ENCODE measurements at places on chromosomes 2 and 18.

- DNase-seq = no peak
These were observed 791.4 kb upstream of the FANCL start for GRCh38 chr2:59032499-59032898.

- DNase-seq = no peak
These were observed 21.6 kb downstream of the CRIM1 start for GRCh38 chr2:36376992-36377738.

DNA sequence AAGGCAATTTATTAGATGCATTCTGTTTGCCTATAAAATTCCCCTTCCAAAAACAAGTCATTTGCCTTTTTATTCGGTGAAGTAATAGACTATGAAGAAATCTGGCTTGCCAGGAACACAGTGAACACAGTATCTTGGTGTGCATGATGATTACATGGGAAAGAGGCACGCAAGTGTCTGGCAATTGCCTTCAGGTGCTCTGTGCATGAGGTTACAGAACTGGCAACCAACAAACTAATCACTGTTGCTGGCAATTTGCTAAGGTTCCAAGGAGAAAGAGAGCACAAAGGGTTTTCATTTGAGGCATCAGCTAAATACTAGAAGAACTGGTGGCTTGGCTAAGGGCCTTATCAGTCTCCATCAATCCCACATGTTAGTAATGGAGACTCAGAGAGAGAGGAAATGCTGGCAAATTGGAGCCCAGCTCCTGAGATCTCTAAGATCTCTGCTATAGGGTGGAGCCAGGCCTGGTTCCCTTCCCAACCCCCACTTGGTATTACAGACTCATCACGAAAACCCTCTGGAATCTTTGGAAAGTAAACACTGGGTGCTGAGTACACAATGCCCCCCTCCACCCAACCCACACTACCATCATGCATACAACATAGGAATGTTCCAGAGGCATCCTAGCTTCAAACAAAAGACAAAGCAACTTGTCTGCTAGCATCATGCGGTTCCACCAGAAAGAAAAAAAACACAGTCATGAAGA is 10.4 kb downstream of the RNF152 start:
- no peak for DNase-seq

DNA sequence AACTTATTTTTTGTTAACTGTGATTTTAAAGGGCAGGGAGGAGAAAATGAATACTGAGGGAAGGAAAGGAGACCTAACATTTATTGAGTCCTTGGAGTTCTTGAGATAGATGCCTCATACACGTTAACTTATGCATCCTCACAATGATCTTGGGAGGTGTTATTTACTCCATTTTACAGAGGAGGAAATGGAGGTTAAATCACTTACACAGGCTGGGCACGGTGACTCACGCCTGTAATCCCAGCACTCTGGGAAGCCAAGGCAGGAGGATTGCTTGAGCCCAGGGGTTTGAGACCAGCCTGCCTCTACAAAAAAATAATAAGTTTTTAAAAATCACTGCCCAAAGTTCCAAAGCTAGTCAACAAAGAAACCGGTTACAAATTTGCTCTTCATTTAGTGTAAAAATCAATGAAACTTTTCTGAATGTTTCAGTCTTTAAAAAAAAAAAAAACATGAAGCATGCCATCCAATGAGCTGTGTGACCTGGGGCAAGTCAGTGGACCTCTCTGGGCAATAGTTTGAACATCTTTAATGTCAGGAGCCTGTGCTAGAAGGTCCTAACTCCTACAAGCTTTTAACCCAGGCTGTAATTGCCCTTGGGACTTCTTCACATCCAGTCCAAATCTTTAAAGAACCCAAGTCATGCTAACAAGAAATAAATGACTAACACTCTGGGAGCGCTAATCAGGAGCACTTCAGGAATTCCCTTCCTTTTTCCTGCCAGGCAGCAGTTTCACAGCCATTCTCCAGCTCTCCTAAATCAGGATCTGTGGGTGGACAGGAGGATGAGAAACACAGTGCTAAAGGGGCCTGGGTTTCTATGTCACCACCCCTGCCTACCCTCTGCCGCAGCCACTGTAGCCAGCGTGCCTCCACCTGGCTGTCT is 176.4 kb downstream of the TMEM247 start:
- no peak for DNase-seq

DNA sequence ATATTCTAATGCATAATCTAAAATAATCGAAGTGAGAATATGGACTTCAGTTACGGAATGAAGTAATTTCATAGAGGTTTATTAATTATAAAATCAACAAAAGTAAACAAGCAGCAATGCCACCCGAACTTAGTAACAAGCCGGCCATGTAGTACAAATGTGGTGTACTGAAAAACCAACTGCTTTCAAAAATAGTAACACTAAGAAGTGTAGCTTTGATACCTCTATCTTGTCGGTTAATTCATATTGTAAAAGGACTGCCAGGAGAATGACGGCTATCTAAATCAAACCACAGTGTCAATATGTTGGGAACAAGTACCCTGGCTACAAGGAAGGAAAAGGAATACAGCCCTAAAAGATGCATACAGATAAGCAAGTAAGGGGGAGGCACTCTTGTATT is 48.5 kb downstream of the WDR33 start:
- DNase-seq = no peak

DNA sequence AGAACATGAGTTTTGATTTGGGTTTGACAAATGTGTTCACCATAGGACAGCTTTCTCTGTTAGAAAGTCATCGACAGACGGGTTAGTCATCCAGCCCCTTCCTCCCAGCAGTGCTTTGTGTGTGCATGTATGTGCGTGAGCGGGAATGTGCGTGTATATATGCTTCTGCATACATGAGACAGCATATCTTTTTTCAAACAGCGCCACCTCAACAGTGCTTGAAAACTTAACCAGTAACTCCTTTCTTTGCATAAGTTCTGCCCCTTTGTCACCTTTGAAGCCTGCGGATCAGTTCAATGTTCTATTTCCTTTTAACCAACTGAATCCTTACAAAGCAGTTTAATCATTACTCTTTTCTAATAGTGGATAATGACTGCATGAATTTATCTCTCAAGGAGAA is 351.4 kb downstream of the LPIN1 start:
- DNase-seq = no peak

Data from inflammatory macrophage treated with lipopolysaccharide for 4 hours (primary cell).